ENCODE measurements at places on chromosomes 6 and 20.

GRCh38 chr20:55676097-55676496, 329.2 kb downstream of the CBLN4 start:
- DNase-seq: no peak

DNA sequence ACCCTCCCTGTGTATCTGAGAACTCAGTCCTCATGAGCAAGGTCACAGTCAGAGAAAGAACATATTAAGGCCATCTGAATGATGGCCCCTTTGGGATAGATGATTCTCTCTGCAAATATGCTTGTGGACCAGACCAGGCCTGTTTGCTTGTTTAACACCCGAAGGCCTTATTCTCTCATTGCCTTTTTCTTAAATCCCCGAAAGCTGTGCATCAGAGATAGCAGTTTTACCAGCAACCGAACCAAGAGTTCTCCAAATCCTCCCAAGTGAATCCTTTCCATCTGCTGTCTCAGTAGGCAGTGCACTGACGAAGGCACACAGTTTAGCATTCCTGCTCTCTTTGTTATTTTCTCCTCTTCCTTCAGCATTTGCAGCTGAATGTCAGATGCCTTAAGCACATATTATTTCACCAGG, 79.8 kb downstream of the TRMT6 start:
- no peak for DNase-seq

- no peak for DNase-seq
Observed at GRCh38 chr6:168029459-168030217, 32.2 kb downstream of the KIF25 start.

DNA sequence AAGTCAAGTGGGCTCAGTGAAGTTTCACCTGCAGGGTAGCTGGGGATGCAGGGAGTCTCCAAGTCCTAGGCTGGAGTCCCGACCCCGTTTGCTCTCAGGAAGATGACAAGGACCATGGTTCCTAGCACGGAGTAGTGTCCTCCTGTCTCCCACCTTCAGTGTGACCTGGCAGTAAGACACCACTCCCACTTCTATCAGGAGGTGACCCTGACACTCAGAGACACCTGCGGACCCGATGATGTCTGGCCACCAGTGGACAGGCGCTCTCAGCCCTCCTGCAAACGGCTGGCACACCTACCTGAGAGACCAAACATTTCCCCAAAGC, 1.1 kb downstream of the SOD2 start:
- no peak for DNase-seq

DNA sequence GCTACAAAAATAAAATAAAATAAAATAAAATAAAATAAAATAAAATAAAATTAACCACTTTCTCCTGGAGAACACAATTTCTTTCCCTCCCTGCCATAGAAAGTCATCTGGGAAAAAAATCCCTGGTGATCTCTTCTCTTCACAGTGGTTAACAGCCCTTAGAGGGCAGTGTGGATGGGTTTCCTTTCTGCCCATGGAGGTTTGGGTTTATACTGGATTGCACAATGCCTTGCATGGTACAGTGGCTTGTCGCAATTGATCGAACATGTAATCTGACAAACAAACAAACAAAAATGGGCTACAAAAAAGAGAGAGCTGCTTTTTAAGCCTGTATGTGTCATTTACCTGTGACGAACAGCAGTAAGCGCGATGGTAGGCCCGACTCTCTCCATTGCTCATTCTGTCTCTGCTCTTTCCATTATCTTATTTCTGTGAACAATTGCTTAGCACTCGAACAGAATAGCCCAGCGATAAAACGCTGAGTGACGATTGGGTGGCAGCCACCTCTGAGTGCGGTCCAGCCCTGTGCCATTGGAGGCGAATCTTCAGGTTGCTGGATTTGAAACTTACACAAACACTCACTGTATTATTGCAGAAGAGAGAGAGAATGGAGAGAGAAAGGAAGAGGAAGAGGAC, 166.1 kb downstream of the CD83 start:
- peak; percentile 48 for DNase-seq

GRCh38 chr20:1450926-1451491, 15.6 kb downstream of the NSFL1C start:
- DNase-seq: no peak

DNA sequence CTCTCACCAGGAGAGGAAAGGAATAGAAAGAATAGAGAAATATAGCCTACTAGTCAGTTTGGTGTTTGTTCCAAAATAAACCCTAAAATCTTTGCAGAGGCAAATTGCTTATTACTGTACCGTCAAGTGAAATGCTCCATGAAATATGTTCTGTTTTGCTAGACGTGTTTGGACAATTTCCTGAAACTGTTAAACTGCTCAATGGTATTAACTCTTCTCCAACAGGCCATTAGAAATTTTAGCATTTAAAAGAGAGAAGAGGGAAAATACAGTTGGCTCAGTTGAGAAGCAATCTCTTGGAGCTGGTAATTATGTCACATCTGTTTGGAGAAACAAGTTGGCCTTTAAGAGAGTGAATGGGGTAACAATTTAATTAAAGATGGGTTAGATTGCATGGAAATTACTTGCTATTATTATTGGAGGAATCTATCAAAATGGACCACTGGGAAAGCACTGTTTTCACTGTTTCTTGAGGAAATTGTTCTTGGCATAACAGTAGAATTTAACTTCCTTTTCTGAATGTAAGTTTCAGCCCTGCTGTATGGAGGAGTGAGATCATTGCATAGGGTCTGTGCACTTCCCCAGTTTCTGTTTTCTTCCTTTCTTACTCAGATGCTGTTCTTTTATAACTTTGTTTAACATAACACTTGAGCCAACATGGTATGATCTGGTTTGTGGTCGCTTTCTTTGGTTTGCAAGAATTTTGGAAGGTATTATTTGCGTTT, 373.6 kb downstream of the PLCB1 start:
- DNase-seq: no peak

DNA sequence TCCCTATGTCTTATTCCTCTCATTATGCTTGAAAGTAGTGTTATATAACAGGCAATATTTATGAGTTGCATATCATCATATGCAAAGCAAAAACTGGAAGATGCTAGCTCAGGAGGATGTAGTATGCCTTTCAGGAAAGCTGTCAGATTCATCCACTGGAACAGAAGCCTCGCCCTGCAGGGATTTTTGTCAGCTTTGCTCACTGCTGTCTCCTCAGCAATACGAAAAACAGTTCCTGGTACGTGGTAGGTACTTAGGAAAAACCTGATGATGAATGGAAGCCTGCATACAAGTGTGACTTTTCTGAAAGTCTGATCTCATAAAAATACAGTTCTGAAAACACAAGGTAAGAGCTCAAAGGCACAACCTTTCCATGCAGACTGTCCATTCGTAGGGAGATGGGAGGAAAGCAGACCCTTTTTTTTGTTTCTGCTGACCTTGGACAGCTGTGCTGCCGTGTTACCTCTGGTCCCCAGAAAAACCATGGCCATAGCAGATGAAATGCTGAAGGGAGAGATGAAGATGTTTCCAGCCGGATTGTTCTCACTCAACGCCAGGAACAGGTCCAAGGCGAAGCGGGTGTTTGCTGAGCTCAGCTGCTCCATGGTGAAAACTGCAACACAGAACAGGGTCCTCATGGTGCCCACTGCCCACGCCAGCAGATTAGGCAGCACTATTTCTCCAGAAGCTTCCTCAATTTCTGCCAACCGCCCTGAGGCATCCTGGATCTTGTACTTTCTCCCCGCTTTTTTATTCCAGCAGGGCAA, 1.5 kb downstream of the SERPINB1 start:
- DNase-seq: no peak

GRCh38 chr6:90315986-90316385, 19.3 kb upstream of the BACH2 start:
- DNase-seq: no peak

GRCh38 chr6:119542037-119542436, 192.5 kb upstream of the MAN1A1 start:
- no peak for DNase-seq

- no peak for DNase-seq
Observed at GRCh38 chr6:863831-864230, 170.9 kb upstream of the EXOC2 start.

- DNase-seq: no peak
Observed at GRCh38 chr6:12203001-12203400, 87.2 kb upstream of the EDN1 start.

GRCh38 chr6:73738367-73739028, 42.5 kb downstream of the CD109 start:
- DNase-seq: no peak

GRCh38 chr6:80457439-80457933, 351.0 kb downstream of the BCKDHB start:
- no peak for DNase-seq

GRCh38 chr6:122140031-122140430, 259.4 kb upstream of the HSF2 start:
- no peak for DNase-seq

DNA sequence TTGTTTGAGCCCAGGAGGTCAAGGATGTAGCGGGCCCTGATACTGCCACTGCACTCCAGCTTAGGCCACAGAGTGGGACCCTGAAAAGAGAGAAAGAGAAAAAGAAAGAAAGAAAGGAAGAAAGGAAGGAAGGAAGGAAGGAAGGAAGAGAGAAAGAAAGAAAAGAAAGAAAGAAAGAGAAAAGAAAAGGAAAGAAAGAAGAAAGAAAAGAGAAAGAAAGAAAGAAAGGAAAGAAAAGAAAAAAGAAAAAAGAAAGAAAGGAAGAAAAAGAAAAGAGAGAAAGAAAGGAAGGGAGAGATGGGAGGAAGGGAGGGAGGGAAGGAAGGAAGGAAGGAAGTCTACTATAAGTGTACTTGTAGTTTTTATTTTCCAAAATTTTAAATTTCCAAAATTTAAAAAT, 42.2 kb upstream of the AKAP12 start:
- no peak for DNase-seq

- peak; percentile 67 for DNase-seq
Observed at GRCh38 chr6:44247338-44248302, 719 bp downstream of the HSP90AB1 start.

GRCh38 chr20:57012691-57013090, 253.8 kb downstream of the BMP7 start:
- DNase-seq: no peak

DNA sequence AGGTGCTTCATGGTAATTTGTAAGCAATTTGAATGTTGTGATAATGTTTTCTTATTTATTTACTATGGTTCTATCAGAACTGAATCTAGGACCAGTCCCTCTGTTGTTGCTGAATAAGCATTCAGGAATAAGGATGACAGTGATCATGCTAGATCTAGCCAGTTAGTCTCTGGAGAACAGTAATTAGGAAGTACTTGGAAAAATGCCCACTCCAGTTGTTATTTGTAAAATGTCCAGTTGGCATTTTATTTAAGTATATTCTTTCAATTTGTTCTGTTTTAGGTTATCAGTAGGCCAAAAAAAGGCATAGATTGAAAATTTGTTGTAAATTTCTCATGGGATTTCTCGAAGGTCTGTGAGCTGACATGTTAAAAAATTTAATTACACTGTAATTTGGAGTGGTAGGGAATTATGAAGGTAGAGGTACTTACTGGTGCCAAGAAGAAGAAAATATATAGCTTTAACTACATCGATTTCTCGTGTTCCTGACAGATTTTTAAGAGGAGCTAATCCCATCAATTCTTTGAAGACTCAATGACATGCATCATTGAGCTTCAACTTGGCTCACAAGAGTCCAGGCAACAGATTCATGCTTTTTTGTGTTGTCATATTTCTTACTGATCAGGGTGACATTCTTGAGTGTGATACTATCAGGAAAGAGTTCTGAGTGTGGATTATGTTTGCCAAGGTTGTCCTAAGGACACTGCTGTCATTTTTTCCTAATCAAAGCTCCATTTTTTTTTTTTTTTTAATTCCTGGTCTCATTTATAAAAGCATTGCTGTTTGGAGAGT, 177.3 kb downstream of the CARMIL1 start:
- no peak for DNase-seq

DNA sequence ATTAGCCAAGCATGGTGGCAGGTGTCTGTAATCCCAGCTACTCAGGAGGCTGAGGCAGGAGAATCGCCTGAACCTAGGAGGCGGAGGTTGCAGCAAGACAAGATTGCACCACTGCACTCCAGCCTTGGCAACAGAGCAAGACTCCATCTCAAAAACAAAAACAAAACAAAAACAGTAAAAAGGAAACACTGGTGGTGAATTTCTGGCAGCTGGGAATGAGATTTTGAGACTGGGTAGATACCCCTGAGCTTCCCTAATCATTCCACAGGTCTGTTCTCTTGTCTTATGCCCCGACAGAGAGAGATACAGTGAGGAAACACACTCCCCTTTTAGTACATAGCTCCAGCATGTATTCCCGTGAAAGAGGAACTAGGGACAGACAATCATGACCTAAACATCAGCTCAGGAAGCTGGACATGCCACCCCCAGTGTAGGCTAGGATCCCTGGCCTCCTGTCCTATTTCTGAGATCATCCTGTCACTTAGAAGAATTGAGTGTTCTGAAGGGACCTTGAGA, 9.6 kb downstream of the MAN1A1 start:
- no peak for DNase-seq

- peak; percentile 95 for DNase-seq
Observed at GRCh38 chr20:8020314-8021079, 936 bp upstream of the TMX4 start.

GRCh38 chr6:2773449-2773848, 8.3 kb downstream of the WRNIP1 start:
- DNase-seq: no peak

- DNase-seq: no peak
Observed at GRCh38 chr6:169271877-169272216, 18.2 kb upstream of the THBS2 start.

DNA sequence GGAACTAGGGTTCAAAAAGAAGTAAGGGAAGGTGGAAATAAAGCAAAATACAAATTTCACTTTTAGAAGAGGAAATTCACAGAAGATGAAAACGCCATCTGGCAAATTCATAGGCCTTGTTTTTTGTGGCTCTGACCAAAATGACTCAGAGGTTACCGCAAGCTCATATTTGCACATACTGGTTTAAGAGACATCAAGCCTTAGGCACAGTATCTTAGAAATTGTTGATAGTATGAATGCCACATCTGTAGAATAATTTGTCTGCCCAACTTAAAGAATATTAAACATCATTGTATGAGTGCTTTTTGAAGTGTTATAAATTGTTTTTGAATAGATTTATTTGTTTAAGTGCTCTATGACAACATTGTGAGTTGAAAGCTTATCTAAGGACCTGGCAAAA, 10.6 kb downstream of the TAAR1 start:
- peak; percentile 37 for DNase-seq

DNA sequence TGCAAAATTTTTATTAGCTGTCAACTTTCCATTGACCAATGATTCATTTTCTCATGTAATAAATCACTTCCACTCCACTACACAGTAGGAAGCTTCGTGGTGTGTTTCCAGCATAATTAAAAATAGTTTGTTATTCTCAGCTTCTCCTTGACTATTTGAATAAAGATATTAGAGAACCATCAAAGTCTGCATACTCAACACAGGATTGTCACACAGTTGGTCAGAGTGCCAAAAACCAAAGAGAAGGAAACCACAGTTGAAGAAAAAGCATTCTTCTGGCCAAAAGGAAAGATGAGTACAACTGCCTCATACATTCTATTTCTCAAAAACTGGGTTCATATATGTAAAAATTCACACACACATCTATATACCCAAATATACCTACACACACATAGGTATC, 455.1 kb upstream of the HSF2 start:
- DNase-seq: no peak

- no peak for DNase-seq
Observed at GRCh38 chr6:8624665-8625064, 189.3 kb upstream of the SLC35B3 start.

GRCh38 chr6:84271061-84271716, 43.7 kb upstream of the CEP162 start:
- no peak for DNase-seq

GRCh38 chr6:128657181-128657580, 136.8 kb upstream of the PTPRK start:
- no peak for DNase-seq
